ENCODE measurements at places on chromosomes 4 and X.

DNA sequence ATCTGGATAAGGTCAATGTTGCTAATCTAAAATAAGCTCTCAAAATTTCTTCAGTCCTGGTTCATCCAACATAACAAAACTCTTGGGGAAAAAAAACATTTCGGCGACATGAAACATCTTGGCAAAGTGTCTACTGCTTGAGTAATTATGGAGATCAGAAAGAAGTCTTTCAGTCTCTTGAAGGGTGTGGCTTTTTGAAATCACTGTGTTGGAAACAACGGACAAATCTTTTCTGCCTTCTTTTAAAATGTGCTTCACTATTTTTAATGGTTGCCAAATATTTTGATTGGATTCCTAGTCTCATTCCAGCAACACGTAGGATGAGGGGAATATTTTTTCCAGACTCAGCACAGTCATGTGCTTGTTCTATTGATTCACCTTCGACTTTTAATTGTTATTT is 138.6 kb downstream of the KLHL8 start:
- DNase-seq: no peak

- DNase-seq: no peak
Observed at GRCh38 chr4:8329859-8330761, 60.6 kb downstream of the HTRA3 start.

DNA sequence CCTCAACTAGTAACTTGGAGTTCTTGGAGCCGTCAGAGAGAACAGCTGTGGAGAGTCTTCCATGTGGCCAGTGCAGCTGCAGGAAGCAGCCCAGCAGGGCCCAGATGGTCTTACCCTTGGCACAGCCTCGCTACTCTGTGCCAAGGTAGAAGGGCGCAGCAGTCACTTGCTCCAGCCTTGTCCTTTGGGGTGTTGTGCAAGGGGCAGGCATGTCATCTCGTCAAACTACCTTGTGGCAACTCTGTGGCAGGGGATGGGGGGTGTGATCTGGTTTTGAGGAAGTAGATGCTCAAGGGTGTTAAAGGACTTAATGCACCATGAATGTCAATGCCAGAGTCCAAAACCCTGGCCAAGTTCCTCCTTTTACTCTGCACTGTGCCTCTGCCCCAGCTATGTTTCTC is 34.2 kb upstream of the TBC1D14 start:
- no peak for DNase-seq

- no peak for DNase-seq
Observed at GRCh38 chr4:63348735-63349673, 1060.2 kb downstream of the TECRL start.

GRCh38 chr4:24322511-24322910 is 261.8 kb downstream of the DHX15 start:
- DNase-seq: no peak

DNA sequence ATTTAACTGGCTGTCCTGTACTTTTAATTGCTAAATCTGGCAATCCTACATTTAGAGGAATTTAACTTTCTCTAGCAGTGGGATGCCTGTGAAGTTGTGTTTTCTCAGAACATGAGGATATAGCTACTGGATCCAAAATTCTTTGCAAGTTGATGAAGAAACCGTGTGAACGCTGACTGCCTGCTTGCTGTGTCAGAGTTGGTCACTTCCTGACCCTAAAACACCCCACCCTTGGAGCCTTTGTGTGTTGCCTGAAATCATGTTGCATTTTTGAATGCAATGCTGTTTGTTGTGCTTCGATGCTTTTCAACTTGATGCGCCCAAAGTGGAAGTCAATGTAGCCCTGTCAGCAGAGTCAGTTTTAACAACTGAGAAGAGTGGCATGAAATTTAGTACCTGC is 211.2 kb downstream of the ANK2 start:
- DNase-seq: no peak

GRCh38 chrX:23451266-23451665 is 116.6 kb downstream of the PTCHD1 start:
- DNase-seq: no peak

DNA sequence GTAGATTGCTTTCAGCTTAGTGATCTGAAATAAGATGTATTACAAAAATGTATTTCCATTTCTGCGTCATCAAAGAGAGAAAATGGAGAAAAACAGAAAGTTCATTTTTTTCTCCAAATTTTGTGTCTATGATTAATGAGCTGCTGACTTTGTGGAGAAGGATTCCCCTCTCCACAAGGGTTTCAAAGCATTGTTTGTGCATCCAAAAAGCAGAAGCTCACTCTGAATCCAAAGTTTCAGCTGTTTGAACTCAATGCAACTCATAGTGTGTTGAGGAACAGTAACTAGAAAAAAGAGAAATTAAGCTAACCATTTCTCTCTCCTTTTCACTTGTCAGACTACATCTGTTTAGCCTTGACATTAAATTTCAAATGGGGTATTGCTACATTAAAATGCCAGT is 62.9 kb upstream of the SLC7A11 start:
- no peak for DNase-seq

GRCh38 chr4:75919920-75920319 is 17.7 kb upstream of the PPEF2 start:
- no peak for DNase-seq

GRCh38 chr4:170887396-170887795 is 797.6 kb upstream of the AADAT start:
- no peak for DNase-seq

DNA sequence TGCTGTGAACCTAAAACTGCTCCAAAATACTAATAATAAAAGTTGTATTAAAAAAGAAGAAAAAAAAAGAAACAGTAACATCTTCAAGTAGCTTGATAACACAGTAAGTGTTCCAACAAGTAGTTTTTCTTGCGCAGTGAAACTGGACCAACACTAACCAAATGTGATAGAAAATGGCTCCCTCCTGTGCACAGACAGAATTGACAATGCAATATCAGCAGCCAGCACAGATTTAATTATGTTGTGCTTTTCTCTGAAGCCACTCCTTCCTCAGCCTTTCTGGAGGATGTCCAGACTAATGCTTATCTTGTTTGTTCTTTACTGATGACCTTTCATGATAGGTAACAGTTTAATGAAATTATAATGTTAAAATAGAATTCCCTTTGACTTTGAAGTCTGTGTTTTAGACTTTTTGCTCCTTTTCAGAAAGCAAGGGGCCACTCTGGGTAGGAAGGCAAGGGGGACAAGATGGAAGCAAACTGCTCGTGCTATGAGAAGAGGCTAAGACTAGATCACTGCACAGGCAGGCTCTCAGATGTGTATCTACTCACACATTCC is 147.1 kb upstream of the RPL34 start:
- no peak for DNase-seq

DNA sequence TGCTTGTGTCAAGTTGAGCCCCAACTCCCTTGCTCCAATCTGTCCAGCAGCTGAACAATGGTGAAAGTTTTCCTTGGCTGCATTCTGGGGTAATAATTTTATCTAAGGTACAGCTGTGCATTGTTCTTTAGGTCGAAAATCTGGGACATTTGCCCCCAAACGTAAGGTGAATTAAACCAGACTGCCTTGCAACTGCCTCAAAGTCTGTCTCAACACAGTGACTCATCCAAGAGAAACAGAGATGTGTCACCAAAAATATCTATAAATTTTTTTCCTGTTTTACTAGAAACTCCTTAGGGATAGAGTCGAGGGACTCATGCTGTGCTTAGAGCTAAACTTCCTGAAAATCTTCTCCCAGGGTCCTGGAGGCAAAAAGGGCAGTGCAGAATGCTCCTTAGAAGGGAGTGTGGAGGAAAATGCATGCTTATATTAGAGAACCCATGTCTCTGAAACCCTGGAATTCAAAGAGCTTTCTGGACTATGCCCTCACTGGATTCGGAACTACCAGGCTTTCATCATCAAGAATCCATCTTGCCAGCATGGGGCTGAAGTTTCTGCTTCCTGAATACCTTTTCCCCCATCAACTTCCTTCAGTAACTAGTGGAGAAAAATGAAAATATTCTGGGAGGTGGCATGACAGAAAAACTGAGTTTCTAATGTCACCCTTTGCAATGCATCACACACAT is 115.7 kb downstream of the PALLD start:
- no peak for DNase-seq

DNA sequence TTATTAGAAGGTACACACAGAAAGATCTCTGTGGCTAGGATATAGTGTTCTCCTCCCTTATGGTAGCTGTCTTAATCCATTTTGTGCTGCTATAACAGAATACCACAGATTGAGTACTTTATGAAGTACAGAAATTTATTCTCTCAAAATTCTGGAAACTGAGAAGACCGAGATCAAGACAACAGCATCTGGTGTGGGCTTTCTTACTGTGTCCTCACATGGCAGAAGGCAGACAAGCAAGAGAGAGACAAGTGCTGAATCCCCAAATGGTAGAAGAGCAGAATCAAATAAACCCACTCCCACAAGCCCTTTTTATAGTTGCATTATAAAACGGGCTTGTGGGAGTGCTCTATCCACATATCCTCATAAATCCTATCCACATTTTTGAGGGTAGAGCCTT is 373.1 kb downstream of the GABRG1 start:
- DNase-seq: no peak

DNA sequence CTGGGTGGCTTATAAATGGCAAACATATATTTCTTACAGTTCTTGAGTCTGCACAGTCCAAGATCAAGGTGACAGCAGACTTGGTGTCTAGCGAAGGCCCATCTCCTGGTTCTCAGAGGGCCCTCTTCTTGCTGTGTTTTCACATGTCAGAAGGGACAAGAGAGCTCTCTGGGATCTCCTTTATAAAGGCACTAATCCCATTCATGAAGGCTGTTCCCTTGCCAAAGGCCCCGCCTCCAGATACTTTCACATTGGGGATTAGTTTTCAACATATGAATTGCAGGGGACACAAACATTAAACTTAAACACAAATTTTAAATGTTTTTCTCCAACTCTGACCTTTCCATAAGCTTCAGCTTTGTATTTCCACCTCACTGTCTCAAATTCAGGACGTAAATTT is 1135.0 kb upstream of the TENM3 start:
- DNase-seq: no peak

GRCh38 chr4:184833046-184833838 is 7.5 kb upstream of the ACSL1 start:
- no peak for DNase-seq

- no peak for DNase-seq
Observed at GRCh38 chr4:158500054-158500453, 21.6 kb upstream of the RXFP1 start.

GRCh38 chr4:89657931-89658700 is 178.8 kb downstream of the SNCA start:
- DNase-seq: no peak

DNA sequence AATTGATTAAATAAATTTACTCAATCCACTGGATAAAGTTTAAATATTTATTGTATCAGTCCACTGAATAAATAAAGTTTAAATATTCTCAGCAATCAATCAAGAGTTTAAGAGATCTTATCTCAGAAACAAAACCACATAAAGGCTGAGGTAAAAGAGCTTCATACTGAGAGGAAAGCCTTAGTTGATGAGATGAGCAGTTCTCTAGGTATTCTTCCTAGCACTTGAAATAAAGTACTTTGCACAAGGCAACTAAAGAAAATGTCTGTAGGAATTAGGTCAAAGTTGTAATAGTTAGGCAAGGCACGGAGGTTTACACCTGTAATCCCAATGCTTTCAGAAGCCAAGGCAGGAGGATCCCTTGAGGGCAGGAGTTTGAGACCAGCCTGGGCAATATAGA is 63.5 kb downstream of the UCHL1 start:
- no peak for DNase-seq

GRCh38 chr4:47213971-47214370 is 182.6 kb downstream of the GABRB1 start:
- DNase-seq: no peak

DNA sequence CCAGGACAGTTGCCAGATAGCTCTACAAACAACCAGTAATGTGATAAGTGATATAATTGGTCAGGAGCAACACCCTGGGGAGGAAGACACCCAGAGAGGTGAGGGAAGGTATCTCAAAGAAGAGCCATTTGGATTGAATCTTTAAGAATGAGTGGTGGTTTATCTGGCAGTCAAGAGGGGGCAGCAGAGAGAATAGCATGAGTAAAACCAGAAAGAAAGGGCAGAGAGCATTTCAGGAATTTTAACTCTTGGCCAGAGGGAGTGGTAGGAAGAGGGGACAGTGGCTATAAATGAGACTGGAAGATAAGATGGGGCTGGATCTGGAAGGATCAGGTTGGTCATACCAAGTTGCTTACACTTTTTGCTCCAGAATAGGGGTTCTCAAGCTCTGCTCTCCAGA is 5.9 kb upstream of the SEPTIN6 start:
- DNase-seq: no peak

GRCh38 chr4:89992744-89993143 is 98.1 kb downstream of the MMRN1 start:
- no peak for DNase-seq

DNA sequence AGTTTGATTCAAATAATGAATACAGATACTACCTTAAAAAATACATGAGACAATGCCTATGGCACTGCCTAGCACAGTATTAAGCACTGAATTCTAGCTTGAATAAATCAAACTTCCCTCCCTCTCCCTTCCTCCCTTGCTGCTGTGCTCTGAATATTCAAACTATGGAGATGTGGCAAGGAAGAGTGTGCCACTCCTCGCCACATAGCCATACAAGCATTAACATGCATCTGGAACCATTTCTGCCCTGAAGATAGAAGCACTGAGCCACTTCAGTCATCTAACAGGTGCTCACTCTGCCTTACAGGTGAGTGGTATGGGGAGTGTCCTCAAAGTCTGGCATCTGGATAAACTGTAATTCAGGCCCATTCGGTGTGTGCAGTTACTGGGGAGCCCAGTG is 276.9 kb downstream of the ARHGAP24 start:
- no peak for DNase-seq

- DNase-seq: no peak
Observed at GRCh38 chr4:112075129-112075753, 70.0 kb upstream of the FAM241A start.

DNA sequence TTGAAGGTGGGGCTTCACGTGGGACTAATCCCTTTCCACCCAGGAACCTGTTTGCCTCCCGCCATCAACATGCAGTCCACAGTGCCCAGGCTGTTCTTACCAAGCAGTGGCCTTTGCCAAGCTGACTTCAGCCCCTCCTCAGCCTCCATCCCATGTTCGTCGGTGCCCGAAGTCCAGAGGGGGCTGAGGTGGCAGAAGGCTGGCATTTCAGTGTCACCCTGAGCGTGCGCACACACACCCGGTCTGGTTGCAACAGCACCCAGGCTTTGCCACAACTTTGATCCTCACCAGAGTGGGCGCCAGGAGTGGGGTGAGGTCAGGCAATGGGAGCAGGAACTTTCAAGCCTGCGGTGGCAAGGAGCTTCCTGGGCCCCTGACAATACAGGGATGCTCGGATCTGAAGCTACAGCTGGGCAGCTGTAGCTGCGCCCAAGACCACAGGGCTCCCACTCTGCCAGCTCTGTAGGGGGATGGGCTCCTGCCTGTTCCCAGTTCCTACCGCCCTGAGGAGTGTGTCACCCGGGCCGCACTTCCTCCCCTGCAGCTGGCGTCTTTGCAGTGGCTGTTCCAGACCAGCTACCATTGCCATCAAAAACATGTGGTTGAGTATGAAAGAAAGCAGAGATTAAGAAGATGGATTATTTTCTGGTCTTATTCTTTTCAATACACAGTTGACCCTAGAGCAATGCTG is 428.0 kb downstream of the EPHA5 start:
- DNase-seq: no peak

GRCh38 chr4:187077744-187078401 is 354.2 kb upstream of the FAT1 start:
- DNase-seq: no peak
